LHCN-M2 (cell line): ENCODE measurements at places on chromosomes 3 and 15. TPM values are rescaled to one million over a fixed set of nuclear protein-coding genes. Genes with fewer than 3 reads are reported as not detected.

GRCh38 chr15:50247819-50248655 lies 17.5 kb downstream of the HDC start:
- DNase-seq = no peak

DNA sequence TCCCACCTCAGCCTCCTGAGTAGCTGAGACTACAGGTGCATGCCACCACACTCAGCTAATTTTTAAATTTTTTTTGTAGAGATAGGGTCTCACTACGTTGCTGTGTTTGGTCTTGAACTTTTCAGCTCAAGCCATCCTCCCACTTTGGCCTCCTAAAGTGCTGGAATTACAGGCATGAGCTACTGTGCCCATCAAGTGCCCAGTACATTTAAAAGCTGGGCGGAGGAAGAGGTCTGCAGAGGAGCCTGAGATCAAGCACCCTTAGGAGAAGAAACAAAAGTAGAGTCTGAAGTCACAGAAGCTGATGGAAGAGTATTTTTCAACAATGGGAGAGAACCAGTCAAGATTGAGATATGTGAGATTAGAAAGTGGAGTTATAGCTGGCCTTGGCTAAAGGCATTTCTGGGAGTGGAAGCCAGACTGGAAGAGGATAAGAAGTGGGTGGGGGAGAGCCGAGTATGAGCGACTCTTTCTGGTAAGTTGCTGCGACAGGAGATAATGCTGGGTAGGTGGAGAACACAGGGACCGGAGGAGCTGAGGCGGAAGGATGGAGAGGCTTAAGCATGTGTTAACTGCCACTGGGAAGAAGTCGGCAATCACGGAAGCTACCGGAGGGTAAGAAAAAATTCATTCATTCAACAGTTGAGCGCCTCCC lies 782 bp upstream of the IREB2 start:
- no peak for DNase-seq

The TPM1 gene
- total RNA-seq = 192 and 202 TPM in 2 replicates

The TRMT10C gene
- total RNA-seq = 35.6 and 37.5 TPM in 2 replicates

DNA sequence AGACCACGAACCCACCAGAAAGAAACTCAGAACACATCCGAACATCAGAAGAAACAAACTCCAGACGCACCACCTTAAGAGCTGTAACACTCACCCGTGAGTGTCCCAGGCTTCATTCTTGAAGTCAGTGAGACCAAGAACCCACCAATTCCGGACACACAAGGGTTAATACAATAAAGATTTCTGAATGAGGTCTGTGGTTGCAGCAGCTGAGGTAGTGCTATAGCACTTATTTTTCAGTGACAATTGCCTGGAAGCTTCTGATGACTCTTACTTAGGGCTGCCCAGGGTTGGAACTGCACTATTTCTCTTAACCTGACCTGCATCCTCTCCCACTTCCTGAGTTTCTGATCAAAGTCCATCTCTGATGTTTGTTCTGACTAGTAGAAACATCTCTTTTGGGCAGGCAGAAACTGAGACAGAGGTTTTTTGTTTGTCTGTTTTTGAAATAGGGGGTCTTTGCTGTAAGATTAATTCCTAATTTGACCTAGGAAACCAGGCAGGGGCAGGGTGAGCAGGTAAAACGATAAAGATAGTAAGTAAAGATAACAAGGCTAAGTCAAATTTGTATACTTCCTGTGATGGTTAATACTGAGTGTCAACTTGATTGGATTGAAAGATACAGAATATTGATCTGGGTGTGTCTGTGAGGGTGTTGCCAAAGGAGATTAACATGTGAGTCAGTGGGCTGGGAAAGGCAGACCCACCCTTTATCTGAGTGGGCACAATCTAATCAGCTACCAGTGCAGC lies 169.1 kb downstream of the GAP43 start:
- peak; percentile 64 for DNase-seq

The IGSF11 gene
- total RNA-seq = not detected in 2 replicates

The BRPF1 gene
- total RNA-seq = 16.9 and 22.2 TPM in 2 replicates

- no peak for DNase-seq
Measured at GRCh38 chr3:8872261-8872660, 91.0 kb downstream of the RAD18 start.

- DNase-seq = no peak
Measured at GRCh38 chr3:18735005-18735404, 309.9 kb upstream of the SATB1 start.

- DNase-seq = no peak
Measured at GRCh38 chr15:31360843-31361763, 34.5 kb downstream of the KLF13 start.

DNA sequence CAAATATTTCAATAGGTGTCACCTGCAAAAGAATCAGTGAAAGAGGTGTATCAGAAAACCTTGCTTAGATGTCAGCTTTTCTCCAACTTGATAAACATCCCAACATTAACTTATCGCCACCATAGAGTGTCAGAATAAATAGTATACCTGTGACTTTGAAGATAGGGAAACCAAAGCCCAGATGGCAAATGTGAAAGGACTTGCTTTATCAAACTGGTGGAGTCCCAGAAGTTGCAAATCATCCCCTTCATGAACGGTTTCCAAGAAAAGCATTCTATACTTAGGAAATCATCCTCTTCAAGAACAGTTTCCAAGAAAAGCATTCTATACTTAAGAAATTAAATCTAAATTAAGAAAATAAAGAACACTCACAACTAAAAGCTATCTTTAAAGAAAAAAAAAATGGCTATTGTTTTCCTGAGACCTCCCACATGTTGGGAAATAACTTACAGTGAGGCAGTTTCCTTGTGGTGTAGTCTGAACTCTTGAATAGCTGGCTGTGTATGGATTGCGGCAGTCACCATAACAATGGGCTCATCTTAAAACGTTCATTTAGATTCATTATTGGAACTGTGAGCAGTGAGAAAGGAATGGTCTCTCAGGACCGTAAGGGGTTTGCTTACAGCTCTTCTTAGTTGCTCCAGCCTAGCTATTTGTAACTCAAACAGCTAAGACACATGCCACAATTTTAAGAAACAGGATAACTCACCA lies 56.5 kb downstream of the GHSR start:
- peak; percentile 7 for DNase-seq

DNA sequence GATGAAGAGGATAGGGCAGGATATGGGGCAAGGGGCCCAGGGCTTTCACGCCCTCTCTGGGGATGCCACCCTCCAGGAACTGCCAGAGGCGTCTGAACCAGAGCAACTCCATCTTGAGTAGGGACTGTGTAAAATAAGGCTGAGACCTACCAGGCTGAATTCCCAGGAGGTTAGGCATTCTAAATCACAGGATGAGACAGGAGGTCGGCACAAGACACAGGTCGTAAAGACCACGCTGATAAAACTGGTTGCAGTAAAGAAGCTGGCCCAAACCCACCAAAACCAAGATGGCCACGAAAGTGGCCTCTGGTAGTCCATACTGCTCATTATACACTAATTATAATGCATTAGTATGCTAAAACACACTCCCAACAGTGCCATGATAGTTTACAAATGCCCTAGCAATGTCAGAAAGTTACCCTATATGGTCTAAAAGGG lies 40.7 kb downstream of the HERC1 start:
- DNase-seq = no peak

DNA sequence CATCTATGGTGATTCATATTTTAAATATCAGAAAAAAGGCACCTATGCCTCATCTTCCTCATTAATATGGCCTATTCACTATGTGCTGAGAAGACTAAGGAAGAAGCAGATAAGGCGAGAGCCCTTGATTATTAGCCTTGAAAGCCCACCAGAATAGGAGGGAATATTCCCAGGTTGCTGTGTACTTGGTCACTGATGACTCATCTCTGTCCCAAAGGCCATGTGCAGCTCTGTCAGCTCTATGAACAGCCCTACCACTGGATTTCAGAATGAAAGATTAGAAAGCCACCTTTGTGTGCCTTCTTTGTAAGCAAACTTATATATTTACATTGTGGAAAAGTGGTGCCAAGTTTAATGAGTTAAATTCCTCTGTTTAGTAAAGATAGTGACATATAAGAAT lies 211.5 kb downstream of the NFKBIZ start:
- DNase-seq = peak; percentile 38

GRCh38 chr15:30872341-30872748 lies 31.4 kb upstream of the FAN1 start:
- DNase-seq = peak; percentile 19

DNA sequence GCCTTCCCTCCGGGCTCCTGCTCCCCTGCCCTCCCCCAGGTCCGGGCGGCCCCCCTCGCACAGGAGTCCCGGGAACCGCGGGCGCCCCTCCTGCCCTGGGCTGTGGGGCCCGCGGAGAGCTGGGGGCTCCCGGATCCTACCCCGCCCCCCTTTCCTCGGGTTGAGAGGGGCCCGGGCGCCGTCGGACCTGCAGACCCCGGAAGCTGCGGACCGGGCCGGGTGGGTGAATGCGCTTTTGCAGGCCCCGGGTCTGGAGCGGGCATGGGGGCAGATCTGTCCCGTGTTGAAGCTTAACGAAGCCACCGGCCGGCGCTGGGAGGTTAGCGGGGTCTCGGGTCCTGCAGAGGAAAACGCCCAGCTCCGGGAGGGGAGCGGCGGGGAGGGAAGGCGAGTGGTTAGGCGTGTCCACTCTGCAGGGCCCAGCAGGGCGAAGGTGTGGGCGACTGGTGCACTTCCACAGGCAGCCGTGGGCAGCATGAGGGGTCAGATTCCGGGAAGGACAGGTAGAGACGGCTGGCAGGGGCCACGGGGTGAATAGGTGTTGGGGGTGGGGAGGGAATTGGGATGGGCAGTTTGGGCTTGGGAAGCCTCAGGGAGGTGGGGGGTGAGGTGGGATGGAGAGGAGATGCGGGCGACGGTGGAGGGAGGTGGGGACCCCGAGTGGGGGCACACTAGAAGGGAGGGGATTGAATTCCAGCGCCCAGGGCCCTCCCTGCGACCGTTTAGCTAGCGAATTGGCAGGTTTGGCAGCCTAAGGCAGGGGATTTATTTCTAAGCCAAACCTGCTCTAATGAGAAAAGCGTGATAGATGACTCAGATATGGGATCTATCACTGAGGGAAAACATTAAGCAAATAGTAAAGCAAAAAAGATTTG lies 635 bp downstream of the CD276 start:
- peak; percentile 44 for DNase-seq

- peak; percentile 85 for DNase-seq
Measured at GRCh38 chr3:14431917-14432834, 29.8 kb downstream of the SLC6A6 start.

- no peak for DNase-seq
Measured at GRCh38 chr3:178088963-178089362, 447.3 kb upstream of the KCNMB2 start.

DNA sequence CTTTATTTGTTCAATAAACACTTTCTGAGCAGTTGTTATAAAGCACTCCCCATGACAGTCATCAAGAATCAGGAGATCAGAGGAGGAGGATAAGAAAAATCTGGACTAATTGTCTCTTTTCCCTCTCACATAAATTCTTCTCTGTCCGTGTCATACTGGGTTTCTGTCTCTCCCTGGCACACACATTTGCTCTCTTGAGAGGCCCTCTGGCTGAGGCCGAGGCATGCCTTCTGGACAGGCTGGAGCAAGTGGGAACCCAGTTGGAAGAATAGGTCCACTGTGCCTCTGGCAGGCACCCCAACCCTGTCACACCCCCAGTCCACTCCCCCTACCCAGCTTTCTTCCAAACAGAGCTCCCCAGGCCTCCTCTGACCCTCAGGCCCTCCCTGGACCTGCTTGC lies 315.8 kb downstream of the UACA start:
- no peak for DNase-seq

- DNase-seq = no peak
Measured at GRCh38 chr3:173588556-173588955, 191.0 kb downstream of the NLGN1 start.

GRCh38 chr3:158802409-158803268 lies 785 bp downstream of the MFSD1 start:
- DNase-seq = no peak

DNA sequence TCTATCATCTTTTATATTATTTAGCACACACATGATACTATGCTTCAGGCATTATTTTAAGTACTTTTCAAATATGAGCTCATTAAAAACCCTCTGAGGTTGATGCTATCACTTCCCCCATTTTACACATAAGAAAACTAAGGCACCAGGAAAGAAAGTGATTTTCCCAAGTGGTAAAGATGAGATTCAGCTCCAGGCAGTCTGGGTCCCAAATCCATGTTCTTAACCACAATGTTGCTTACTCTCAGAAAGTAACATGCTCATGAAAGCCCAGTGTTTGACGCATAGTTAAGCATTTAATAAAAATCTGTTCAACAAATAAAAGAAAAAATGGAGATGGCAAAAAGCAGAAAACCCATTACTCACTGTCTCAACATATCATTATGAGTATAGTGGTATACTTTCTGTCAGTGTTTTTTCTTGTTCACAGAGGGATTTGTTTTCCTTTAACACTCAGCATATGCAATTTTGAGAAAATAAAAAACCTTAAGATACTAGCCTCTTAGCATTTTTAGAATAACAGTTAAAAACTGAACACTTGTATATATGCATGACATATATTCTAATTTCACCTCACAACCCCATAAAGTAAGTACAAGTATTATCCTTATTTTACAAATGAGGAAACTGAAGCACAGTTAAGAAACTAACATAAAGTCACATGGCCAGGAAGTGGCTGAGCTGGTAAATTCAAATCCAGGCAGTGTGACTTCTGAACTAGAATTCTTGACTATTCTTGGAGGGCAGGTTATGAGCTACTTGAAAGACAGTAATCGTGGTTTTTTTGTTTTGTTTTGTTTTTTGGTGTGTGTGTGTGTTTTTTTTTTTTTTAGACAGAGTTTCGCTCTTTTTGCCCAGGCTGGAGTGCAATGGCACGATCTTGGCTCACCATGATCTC lies 10.4 kb downstream of the PEAK1 start:
- DNase-seq = peak; percentile 15

GRCh38 chr15:42066764-42067415 lies 27.5 kb downstream of the PLA2G4D start:
- DNase-seq = no peak

The C2CD4A gene
- total RNA-seq = not detected in 2 replicates

The MCTP2 gene
- total RNA-seq = 0.13 TPM in 1 of 2 replicates, not detected in the other

- DNase-seq = peak; percentile 74
Measured at GRCh38 chr3:146065573-146066006, 95.4 kb downstream of the PLOD2 start.

DNA sequence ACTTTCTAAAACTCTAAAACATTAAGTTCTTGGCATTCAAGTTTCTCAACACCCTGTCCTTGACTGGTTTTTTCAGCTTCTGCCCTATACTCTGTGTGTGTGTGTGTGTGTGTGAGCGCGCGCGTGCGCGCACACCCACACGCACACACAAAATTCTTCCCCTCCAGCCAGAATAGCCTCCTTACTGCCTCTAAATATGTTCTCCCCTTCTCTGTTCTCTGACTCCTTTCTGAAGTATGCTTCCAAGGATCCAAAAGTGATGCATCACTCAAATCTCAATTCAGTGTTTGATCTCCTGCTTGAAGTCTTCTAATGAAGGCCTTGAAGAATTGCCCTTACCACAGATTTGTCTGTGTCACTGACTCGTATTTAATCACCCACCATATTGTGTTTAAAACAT lies 129.8 kb downstream of the SLC25A26 start:
- DNase-seq = no peak

The SNTN gene
- not detected in 2 replicates for total RNA-seq

The TRIM59 gene
- 33.0 and 45.5 TPM in 2 replicates for total RNA-seq

DNA sequence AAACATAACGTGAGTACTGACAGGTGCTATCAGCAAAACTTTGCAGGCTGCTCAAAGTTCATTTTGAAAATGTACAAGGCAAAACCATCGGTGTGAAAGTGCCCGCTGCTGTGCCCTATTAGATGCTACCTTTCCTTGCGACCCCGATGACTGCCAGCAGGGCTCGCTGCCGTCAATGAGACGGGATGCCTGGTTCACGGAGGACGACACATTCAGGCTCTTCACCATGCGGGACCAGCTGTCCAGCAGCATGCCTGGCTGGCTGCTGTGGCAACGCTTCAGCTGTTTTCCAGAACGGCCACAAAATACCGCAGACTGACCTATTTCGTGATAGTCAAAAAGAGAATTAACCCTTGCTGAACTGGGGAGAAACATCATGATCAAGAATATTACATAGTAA lies 92.7 kb upstream of the OCA2 start:
- peak; percentile 97 for DNase-seq
